Stimulated activated CD8-positive, alpha-beta memory T cell treated with anti-CD3 and anti-CD28 coated beads, Interleukin-4, amount 100 ng/mL, for 1 hour (primary cell): ENCODE measurements at places on chromosomes 11 and 22.

GRCh38 chr22:30778261-30778660 is 83.6 kb downstream of the OSBP2 start:
- no peak for DNase-seq

- DNase-seq, result no peak
Measured at GRCh38 chr22:22243033-22243680, 1.4 kb upstream of the VPREB1 start.

DNA sequence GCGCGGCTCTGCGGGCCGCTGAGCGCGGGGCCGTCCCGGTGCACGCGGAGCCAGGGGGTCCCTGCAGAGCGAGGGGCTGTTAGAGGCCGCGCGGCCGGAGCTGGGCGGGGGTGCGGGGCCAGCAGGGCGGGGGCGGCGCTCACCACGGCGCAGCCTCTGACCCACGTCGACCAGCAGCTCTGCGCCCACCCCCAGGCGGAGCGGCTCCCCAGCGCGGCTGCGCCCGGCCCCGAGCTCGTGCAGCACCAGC is 385 bp upstream of the SCO2 start:
- no peak for DNase-seq

GRCh38 chr22:49267996-49268395 is 559.7 kb downstream of the BRD1 start:
- no peak for DNase-seq

DNA sequence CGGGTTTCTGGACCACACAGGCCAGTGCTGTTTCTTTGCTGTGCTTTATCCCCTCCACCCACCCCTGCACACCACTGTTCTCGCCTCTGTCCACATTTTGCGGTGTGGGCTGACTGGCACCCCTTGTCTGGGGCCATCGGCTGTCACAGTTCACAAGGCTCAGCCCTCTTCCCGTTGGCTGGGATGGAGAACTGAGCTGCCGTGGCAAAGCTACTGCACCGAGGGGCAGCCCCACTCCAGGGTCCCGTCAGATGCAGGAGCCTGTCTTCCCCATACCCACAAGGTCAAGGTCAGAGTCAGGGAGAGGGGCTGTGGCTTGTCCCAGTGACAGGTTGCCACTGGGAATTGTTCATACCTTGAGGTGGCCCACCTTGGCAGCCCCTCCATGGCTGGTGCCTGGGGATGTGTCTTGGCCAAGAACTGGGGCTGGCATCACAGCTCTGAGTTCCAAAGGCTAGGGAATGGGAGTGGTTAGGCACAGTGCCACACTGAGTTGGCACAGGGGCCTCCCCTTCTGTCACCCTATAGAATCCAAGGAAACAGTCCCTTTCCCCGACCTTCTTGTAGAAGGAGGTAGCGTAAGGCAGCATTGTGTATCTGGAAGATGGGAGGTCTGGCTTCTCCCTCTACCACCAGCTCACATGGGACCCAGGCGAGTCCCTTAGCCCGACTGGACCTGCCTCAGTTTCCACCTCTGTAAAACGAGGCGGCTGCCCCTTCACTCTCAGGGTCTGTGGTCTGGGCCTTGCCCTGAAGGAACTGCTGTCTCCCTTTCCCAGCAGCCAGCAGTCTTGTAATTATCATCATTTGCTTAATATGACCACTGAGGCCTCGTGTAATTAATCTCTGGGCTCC is 3.4 kb downstream of the GRK2 start:
- DNase-seq, result no peak

DNA sequence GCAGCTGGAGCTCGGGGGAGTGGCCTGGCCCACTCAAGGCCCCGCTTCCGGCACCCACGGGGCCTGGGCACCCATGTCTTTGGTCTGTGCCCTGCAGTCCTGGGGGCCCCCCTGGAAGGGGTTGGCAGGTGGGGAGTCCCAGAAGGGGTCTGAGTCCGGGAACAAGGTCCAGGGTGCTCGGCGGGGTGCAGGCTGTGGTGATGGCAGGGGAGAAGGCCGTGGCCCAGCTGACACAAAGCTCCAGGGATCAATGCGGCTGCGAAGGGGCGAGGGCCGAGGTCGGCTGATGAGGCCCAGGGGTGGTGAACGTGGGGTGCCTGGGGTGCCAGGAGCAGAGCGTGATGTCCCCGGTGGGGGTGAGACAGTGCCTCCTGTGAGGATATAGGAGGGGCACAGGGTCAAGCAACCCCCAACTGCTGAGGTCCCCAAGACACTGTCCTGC is 2.7 kb upstream of the KCNK7 start:
- no peak for DNase-seq

- no peak for DNase-seq
Measured at GRCh38 chr11:111992206-111992855, 32.9 kb upstream of the DLAT start.

DNA sequence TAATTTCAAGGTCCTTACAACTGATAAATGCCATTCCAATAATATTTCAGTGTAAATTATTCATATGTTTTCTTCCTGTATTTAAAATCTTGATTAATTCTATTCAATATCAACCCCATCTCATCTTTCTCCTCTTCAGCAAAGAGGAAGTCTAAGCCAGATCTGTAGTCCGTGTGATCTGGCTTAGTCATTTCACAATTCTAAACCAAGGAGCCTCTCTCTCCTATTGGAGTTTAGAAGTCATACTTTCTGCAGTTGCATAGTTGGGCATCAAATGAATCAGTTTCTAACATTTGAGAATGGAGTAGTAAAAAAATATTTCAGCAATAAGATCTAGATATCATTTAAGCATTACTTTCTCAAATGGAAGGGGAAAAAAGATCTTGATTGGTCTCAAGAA is 354.9 kb downstream of the JRKL start:
- DNase-seq, result no peak

DNA sequence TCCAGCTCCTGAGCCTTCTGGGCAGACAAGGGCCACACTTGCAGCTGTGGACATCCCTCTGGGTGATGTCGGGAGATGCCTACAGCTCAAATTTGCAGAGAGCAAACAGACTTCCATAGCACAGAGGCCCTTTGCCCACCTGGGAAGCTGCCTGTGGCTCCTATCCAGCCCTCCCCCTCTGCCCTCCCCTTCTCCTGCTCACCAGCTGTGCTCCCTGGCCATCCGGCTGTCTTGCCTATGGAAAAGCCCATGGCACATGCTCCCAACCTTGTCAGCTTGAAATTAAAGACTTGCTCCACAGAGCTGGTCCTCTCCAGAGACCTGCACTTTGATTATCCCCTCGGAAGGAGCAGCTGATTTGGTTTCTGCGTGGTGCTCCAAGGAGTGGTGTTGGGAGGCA is 118.9 kb upstream of the NECTIN1 start:
- no peak for DNase-seq

GRCh38 chr22:42991010-42991651 is 23.8 kb downstream of the PACSIN2 start:
- DNase-seq, result no peak

DNA sequence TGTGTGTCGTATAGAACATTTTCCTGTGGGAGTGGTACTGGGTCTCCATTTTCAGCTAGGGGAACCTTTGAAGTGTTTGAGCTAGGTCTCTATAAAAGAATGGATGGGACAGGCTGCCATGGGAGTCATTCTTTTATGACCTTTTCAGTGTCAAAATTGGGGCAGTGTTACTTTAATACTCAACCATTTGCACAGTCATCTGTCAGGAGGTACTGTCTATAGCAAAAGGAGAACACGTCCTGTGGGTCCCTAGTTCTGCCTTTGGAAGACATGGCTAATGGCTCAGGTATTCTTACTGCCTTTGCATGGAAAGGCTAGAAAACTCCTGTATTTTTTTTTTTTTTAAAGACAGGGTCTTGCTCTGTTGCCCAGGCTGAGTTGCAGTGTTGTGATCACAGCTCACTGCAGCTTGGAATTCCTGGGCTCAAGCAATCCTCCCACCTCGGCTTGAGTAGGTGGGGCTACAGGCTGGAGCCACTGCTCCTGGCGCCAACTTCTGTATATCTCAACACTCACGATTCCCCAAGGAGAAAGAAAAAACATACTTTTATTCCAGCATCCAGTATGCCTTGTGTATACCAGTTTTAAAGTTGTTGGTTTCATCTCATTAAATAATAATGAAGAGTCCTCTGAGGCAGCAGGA is 2.1 kb upstream of the ATF4 start:
- DNase-seq, result no peak

DNA sequence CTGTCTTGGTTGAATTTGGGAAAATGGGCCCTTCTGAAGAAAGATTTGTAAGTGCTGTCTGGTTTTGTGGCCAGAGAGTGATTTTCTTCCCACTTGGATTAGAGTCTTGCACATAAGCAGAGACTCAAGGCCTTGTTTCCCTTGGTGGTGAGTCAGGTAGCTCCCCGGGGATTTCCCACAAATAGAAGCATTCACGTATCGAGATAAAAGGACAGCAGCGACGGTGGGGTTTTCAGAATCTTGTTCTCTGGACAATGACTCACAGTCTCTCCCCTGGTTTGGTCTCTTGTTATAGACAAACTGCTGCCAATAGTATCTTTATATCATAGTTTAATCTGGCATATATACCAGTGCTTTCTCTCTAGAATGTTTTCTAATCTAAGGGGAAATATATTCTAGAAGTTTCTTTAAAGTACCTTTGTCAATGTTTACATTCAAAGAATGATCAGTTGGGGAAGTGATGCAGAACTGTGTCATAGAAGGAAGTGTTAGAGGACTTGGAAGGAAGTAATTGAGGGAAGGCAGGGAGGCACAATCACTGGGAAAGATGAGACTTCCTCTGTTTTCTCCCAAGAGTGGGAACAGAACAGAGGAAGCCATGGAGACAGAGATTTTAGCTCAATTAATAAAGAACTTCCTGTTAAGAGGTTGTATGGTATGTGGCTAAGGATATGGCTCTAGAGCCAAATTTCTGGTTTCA is 18.1 kb downstream of the POLA2 start:
- DNase-seq, result no peak

GRCh38 chr11:66068923-66069714 is 953 bp upstream of the PACS1 start:
- DNase-seq, result no peak

- no peak for DNase-seq
Measured at GRCh38 chr11:120186774-120187591, 23.8 kb upstream of the OAF start.

GRCh38 chr11:23284631-23285030 is 424.4 kb upstream of the CCDC179 start:
- DNase-seq, result no peak

- DNase-seq, result peak; percentile 60
Measured at GRCh38 chr22:38051900-38052862, 5.0 kb upstream of the PICK1 start.

- no peak for DNase-seq
Measured at GRCh38 chr22:50733521-50734342, 4.3 kb upstream of the ACR start.

DNA sequence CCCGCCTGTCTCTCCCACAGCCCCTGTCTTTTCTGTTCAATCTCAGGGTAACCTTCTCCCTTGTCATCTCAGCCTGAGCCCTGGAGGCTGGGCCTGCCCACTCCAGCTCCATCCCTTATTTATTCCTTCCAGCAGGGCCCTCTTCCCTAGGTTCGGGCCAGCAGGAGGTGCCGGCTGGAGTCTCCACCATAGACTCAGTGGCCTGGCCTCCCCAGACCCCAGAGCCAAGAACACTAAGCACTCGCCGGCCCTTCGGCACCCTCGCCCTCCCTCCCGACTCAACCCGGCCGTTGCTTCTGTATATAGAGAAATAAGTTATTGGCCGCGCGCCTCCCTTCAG is 1.4 kb upstream of the RAB1B start:
- no peak for DNase-seq

DNA sequence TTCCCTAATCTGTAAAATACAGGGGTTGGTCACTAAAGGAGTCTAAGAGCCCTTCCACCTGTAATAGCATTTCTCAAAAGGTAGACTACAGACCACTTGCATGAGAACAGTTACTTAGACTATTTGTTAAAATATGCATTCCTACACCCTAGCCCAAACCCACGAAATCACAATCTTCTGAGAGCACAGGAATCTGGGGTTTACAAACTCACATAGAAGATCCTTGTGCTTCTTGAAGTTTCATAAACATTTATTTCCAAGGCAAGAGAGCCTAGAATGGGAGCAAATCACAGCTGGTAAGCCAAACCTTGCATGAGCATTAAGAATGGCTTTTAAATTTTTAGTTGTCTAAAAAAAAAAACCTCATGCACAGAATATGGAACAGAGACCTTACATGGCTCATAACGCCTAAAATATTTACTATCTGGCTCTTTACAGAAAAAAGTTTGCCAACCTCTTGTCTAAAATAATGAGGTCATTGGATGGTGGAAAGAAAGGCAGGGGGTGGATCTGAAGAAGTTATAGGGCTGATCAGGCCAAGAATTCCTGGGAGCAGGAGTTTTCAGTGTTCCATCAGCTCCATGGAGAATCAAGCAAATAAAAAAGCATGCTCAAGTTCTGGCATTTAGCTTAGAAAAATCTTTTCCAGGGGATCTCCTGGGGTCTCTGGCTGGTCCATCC is 133.4 kb downstream of the CCDC34 start:
- DNase-seq, result no peak

GRCh38 chr22:26974914-26975803 is 317.8 kb downstream of the MIAT start:
- no peak for DNase-seq

DNA sequence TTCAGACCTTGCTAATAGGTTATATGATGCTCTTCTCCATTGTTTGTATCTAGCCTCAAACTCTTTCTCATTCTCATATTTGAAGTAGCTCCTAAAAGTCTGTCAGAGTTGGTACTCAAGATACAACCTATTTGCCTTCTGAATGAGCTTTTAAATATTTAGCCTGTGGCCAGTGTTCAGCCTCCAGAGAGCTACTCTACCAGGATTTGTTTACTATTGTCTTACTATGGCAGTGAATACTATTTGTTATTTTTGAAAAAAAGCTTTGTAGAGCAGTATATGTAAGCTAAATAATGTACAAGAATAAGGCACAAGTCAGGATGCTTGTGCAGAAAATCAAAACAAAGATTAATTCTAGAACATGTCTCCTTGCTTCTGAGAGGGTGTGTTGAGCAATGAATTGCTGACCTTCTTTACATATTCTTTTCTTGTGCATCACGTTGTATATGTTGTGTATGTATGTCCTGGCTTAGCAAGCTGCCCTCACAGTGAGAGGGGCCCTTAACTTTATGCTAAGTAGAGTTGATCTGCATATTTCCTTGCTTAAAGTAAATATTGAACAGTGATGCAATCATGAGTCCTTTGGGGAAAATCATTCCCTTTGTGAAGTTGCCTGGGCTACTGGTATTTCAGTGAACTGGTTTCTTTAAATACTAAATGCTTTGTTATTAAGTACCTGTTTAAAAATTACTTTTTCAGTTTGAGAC is 438.0 kb downstream of the LUZP2 start:
- DNase-seq, result no peak

GRCh38 chr11:129620237-129621104 is 195.2 kb upstream of the TMEM45B start:
- no peak for DNase-seq

GRCh38 chr22:38062791-38063190 is 5.6 kb downstream of the PICK1 start:
- DNase-seq, result no peak

GRCh38 chr11:120940160-120940848 is 83.6 kb upstream of the TBCEL start:
- no peak for DNase-seq

GRCh38 chr22:35629406-35630216 is 12.5 kb upstream of the MB start:
- no peak for DNase-seq

- DNase-seq, result no peak
Measured at GRCh38 chr22:29580200-29580810, 608 bp downstream of the NIPSNAP1 start.
